SK-N-DZ (cell line): ENCODE measurements at places on chromosomes 6 and 20.

DNA sequence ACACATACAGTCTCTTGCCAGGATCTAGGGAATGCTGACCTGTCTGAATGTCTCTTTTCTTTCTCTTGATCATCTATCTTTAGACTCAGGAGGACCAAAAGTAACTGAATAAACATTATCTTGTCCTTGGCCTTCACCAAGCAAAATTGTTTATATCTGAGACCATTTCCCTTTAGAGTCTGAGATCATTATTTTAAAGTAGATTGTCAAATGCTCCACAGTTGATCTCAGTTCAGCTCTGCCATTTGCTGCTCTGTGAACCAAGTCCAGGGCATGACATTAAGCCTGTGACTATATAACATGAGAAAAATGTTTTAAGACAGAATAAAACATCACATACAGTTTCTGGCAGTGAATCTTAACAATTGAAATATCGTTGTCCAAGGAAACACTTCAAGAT, 148.3 kb upstream of the NRSN1 start:
- no peak for DNase-seq

- DNase-seq: peak; percentile 85
Observed at GRCh38 chr6:28281288-28282064, at the start of gene PGBD1. Gene PGBD1, plus strand, starts transcription at chr6:28281572. Its CDS starts 2,242 bp downstream, at chr6:28283814.

DNA sequence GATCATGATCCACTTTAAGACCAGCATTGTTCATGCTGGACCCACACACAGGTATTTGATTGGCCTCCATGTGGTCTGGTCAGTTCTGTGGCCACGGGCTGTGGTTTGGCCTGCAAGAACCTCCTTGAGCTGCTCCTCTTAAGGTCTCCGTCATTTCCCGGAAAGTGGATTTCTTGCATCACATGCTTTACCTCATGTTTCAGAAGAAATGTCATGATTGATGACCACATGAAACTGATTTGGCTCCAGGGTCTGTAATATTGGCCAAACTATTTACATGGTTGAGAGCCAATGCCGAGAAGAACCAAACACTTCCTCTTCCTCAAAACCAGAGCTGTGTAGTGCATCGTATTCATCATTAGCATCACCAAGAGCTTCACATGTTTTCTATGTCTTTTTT, 13.2 kb upstream of the RSPH3 start:
- no peak for DNase-seq

DNA sequence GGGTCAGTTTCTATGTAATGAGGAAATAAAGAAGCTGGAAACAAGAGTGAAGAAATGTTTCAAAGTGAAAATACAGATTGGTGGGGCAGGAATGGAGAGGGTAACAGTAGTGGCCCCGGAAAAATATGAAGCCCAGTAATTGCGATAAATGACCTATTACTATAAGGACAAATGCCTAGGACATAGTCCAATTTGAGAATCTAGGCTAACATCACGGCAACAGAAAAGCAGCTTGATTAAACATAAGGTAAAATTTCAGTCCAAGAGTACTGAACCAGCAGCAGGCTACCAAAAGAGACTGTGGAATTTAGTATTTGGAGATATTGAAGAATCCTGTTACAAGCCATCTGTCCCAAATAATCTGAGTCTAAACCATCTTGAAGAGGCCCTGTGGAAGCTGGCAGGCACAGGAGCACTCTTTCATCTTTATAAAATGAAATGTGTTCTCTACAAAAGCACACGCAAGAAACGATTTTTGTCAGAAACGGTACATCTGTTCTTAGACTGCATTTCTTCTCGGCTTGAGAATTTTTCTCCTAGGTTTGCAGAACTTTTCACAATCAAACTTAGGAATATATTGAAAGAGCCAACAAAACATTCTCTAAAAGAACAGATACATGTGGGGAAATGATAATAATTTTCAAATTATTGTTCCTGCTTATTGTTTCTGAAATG, 49.3 kb downstream of the ELOVL5 start:
- DNase-seq: no peak

- DNase-seq: no peak
Observed at GRCh38 chr6:81890846-81891245, 138.4 kb upstream of the TENT5A start.

DNA sequence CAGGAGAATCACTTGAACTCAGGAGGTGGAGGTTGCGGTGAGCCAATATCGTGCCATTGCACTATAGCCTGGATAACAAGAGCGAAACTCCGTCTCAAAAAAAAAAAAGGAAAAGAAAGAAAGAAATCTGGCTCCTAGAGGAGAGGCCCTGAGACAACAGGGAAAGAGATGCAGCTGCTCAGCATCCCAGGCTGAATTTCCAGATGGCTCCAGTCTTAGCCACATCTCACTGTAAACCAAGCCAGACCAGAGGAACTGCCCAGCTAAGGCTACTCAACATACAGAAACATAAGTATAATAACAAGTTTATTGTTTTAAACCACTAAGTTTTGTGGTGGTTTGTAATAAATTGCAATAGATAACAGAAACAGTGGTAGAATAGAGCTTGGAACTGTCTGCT, 38.5 kb upstream of the TASP1 start:
- DNase-seq: no peak

- no peak for DNase-seq
Observed at GRCh38 chr6:116395647-116396046, 24.9 kb downstream of the DSE start.

DNA sequence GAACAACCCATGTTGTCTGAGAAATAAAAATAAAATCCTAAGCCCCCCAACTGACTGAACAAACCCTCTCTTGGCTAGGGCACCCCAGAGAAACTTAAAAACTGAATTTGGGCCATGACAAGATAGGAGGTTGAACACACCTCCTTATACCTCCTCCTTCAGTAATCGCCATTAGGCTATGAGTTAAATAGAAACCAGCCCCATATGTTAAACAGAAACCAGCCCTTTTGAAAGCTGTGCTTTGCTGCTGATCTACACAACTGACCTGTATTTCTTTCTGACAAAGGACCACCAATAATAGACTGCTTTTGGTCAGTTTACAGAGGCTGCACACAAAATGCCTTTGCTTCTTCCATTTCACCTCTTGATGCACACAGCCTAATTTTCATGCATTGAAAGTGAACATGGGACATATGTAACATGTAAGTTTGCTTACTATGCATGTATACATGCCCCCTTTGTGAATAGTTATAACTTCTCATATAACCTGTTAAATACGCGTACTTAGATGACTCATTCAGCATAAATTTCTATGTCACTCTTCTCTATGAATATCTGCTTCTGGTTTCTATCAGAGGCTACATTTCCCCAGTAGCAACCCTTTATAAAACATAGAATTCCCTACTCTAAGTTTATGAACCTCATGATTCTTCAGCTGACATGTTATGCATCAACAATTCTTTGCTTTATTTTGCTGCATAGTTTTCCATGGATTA, 462.9 kb downstream of the COL12A1 start:
- no peak for DNase-seq

DNA sequence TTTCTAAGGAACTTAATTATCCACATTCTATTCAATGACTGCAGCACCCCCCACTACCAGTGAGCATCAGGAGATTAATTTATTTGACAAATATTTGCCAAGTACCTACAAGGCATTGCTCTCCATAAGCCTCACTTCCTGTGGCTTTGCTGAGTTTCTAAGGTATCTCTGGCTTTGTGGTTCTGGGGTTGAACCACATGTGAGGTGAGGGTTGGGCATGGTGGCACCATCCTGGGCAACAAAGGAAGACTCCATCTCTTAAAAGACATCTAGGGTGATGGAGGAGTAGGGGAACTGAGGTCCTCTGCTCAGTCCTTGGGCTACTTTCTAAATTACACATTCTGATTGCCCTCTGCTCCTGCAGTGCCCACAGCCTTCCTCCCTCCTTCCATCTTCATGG, 25.5 kb upstream of the WFDC2 start:
- DNase-seq: no peak

DNA sequence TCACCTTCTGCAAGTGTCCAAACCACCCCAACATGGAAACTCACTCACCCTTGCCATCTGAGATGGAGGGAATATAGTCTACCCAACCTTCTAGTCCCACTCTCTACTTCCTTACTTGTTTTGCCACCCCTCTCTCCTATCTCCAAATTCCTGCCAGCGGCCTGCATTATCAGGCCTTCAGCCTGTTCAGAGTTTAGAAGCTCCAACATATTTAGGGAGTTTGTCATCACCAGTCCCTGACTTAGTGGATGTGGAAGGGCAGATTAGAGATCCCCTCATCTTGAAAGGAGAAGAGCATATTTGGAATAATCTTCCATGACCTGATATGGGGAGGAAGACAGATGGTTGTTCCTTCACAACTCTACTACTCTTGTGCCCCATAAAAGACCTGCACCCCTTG, 281.4 kb upstream of the MAP3K7 start:
- DNase-seq: no peak

GRCh38 chr20:15379681-15380296, 1042.4 kb upstream of the FLRT3 start:
- DNase-seq: peak; percentile 37

DNA sequence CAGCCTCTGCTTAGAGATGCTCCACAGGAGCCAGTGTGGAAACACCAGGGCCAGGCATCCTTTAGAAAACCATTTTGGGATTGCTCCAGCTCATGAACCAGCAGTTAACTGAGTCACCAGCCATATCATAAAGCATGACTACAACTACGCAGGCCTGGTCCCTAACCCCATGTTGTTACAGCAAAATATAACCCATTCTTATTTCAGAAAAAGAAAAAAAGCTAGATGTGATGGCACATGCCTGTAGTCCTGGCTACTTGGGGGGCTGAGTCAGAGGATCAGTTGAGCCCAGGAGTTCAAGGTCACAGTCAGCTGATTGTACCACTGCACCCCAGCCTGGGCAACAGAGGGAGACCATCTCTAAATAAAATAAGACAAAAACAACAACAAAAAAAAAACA, 36.8 kb downstream of the C6orf15 start:
- DNase-seq: no peak

DNA sequence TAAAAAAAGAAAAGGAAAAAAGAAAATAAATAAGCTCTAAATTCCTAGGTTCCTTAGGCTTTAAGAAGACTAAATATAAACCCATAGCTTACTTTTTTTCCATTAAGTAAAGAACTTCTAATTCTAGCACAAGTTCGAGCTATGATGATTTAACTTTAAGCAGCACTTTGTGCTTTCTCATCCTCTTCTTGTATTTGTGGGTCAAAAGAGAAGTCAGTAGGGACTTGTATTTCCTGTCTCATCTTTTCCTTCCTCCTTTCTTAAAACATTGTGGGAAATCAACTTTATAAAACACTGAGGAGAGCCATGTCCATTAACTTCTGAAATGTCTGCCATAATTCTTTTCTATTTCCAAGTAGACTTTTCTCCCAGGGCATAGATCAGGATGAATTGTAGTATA, 637.7 kb upstream of the CITED2 start:
- DNase-seq: no peak

- no peak for DNase-seq
Observed at GRCh38 chr6:52548353-52548713, 28.5 kb downstream of the TRAM2 start.
